HepG2 (cell line): ENCODE measurements at places on chromosomes 16 and 17. TPM values are rescaled to one million over a fixed set of nuclear protein-coding genes. Genes with fewer than 3 reads are reported as not detected.

Gene KRTAP9-6
- not detected in 2 replicates for total RNA-seq

Gene SOST
- not detected in 2 replicates for total RNA-seq

Gene VTN
- 43.9 and 108 TPM in 2 replicates for total RNA-seq

Gene PLCD3
- 5.5 and 11.3 TPM in 2 replicates for total RNA-seq

Gene TP53TG3F
- not detected in 2 replicates for total RNA-seq

Gene CACNG4
- 0.09 and 0.11 TPM in 2 replicates for total RNA-seq

Gene ICAM2
- total RNA-seq: 7.9 and 10.9 TPM in 2 replicates

Gene ENPP7
- 0.76 and 2.2 TPM in 2 replicates for total RNA-seq

Gene IKZF3
- total RNA-seq: not detected in 2 replicates

Gene SDR42E2
- 0.11 TPM in 1 of 2 replicates, not detected in the other for total RNA-seq

Gene ZNF287
- total RNA-seq: 0.06 TPM in 1 of 2 replicates, not detected in the other

Gene MTMR4
- 62.5 and 67.7 TPM in 2 replicates for total RNA-seq

Gene LHX1
- not detected in 2 replicates for total RNA-seq

Gene PLCG2
- total RNA-seq: 0.13 TPM in 1 of 2 replicates, not detected in the other

Gene ALDH3A1
- total RNA-seq: 0.45 and 0.62 TPM in 2 replicates

Gene RGS11
- not detected in 2 replicates for total RNA-seq

Gene SECTM1
- total RNA-seq: 2.4 and 5.3 TPM in 2 replicates

Gene MSLN
- 0.72 and 2.0 TPM in 2 replicates for total RNA-seq

Gene SCGB1C2
- total RNA-seq: not detected in 2 replicates

Gene INCA1
- 0.35 and 0.93 TPM in 2 replicates for total RNA-seq

Gene ANKFN1
- total RNA-seq: not detected in 2 replicates

Gene TSPOAP1
- total RNA-seq: not detected in 2 replicates

Gene AATK
- 6.1 and 8.4 TPM in 2 replicates for total RNA-seq

Gene OTOA
- 0.11 and 0.15 TPM in 2 replicates for total RNA-seq

Gene SOCS7
- total RNA-seq: 24.0 and 24.2 TPM in 2 replicates

Gene PSMD3
- 114 and 146 TPM in 2 replicates for total RNA-seq

Gene DPEP1
- 19.7 and 37.6 TPM in 2 replicates for total RNA-seq

Gene ZNF200
- total RNA-seq: 16.5 and 18.0 TPM in 2 replicates

Gene POLR3E
- 94.8 and 135 TPM in 2 replicates for total RNA-seq

Gene UBALD1
- total RNA-seq: 3.3 and 6.8 TPM in 2 replicates

Gene TPSG1
- not detected in 2 replicates for total RNA-seq

Gene PRSS53
- total RNA-seq: 0.65 and 2.2 TPM in 2 replicates

Gene COL1A1
- 0.17 TPM in 1 of 2 replicates, not detected in the other for total RNA-seq

Gene ST6GALNAC1
- not detected in 2 replicates for total RNA-seq

Gene CCL5
- total RNA-seq: 0.13 TPM in 1 of 2 replicates, not detected in the other

Gene SMTNL2
- 5.1 and 5.8 TPM in 2 replicates for total RNA-seq

Gene TP53TG3B
- not detected in 2 replicates for total RNA-seq

Gene PRRT2
- 0.11 and 0.51 TPM in 2 replicates for total RNA-seq

Gene CCDC78
- total RNA-seq: 0.53 TPM in 1 of 2 replicates, not detected in the other

Gene CORO6
- 0.42 TPM in 1 of 2 replicates, not detected in the other for total RNA-seq

Gene KRTAP1-5
- total RNA-seq: not detected in 2 replicates

Gene POLG2
- 16.2 and 25.5 TPM in 2 replicates for total RNA-seq
